Vagina (tissue), 2 donors: ENCODE measurements at places on chromosomes 5 and 9. TPM values are rescaled to one million over a fixed set of nuclear protein-coding genes. Genes with fewer than 3 reads are reported as not detected.

DNA sequence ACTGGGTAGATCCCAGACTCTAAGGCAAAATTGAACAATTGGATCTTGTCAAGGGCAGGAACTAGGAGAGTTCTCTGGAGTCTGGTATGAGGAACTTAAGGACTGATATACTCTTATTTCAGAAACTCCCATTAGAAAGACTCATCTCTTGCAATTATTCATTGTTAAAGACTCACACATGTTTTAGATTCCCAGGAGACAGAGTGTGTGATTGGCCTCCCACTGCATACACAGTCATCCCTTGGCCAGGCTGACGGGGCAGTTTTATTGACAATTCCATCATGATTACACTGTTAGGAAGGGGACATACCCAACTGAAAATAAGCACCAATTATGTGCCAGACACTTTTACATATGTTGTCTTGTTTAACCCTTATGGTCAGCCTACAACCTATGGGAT is 347.2 kb downstream of the DMAC1 start:
- H3K4me3 ChIP-seq = no peak overlapping the region
- no peaks in the 10 kb centered on the region for H3K36me3 ChIP-seq
- DNase-seq = no peak
- no peak overlapping the region for H3K27ac ChIP-seq
- peaks cover 15% of the 10 kb centered on the region for H3K4me1 ChIP-seq

DNA sequence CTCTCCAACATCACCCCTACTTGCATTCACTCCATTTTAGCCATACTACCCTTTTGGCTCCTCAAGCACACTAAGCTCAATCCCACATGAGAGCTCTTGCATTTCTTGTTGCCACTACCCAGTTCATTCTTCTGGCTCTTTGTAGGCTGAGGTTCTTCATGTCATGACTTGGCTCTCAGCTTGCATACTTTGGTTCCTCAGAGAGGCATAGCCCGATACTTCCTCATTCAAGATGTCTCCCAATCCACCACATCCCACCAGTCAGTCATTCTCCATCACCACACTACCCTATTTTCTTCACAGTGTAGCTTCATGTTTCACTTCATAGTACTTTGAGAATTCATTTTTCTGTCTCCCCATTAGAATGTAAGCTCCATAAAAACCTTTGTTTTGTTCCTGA is 116.7 kb downstream of the NR6A1 start:
- peaks cover 6% of the 10 kb centered on the region for H3K4me1 ChIP-seq
- H3K36me3 ChIP-seq = no peaks in the 10 kb centered on the region
- no peak overlapping the region for H3K27ac ChIP-seq
- DNase-seq = no peak
- no peak overlapping the region for H3K4me3 ChIP-seq

GRCh38 chr5:179801304-179802206 is 5.1 kb downstream of the MGAT4B start:
- no peaks in the 10 kb centered on the region for H3K27me3 ChIP-seq
- no peak overlapping the region for H3K4me3 ChIP-seq
- peaks cover 52% of the 10 kb centered on the region for H3K4me1 ChIP-seq
- no peak for DNase-seq
- H3K27ac ChIP-seq = no peak overlapping the region

DNA sequence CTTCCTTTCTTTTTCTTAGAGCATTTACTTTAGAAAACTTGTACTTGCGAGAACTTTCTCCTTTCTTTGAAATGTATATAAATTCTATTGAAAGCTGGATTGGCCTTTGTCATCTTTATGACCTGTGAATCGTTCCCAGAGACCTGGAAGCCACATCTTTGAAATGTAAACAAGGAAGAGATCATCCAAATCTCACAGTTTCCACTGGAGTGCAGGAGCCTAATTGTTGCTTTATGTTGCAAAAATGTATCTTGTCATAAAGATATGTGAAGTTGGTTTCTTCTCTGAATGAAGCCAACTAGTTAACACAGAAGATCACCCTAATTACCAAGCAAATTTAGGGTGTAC is 1101.8 kb downstream of the TAF11L14 start:
- no peak overlapping the region for H3K27ac ChIP-seq
- H3K36me3 ChIP-seq = no peaks in the 10 kb centered on the region
- no peaks in the 10 kb centered on the region for H3K27me3 ChIP-seq
- DNase-seq = no peak
- H3K4me1 ChIP-seq = no peaks in the 10 kb centered on the region

The ZMAT2 gene
- total RNA-seq = 22.6 TPM
